ENCODE measurements at places on chromosomes 7 and 10.

- DNase-seq = no peak
Measured at GRCh38 chr7:150958597-150958996, 19.5 kb downstream of the KCNH2 start.

DNA sequence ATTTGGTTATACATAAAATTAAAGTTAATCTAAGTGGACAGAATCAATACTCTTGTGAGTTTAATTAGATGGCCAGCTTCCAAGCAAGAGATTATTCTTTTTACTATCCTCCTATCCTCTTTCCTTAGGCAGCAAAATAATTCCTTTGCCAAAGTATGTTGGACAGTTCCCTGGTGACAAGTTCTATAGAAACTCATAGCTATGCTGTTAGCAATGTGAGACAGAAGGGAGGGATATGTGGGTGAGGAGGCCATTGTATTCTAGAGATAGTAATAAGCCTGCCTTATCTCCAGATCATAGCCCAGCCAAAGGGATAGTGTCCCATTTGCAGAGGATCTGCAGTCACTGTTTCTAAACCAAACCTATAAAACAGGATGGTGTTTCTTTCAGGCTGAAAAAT lies 181.6 kb upstream of the HDAC9 start:
- no peak for DNase-seq

GRCh38 chr10:6052247-6053221 lies 9.6 kb downstream of the IL2RA start:
- no peak for DNase-seq

- DNase-seq = no peak
Measured at GRCh38 chr10:112308125-112308502, 24.9 kb downstream of the TECTB start.

GRCh38 chr10:32348297-32349198 lies 1.6 kb upstream of the EPC1 start:
- no peak for DNase-seq

GRCh38 chr10:84331091-84331490 lies 2.7 kb downstream of the CCSER2 start:
- no peak for DNase-seq

DNA sequence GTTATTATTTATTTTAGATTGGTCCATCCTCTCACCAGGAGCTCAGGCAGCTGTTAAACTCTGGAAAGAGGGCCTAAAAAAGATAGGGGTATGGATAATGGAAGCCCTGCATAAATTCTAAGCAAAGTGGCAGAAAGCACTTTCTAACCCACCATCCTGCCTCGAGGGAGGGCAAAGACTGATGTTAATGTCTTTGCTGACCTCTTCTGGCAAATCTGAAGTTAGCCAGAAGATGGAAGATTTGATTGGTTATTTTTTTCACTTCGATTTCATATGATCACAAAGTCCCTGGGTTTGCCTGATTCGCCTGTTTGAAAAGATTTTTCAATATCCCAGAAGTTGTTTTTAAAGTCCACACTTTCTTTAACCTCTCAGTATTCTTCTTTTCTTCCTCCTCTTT lies 24.8 kb downstream of the OR9A2 start:
- no peak for DNase-seq

DNA sequence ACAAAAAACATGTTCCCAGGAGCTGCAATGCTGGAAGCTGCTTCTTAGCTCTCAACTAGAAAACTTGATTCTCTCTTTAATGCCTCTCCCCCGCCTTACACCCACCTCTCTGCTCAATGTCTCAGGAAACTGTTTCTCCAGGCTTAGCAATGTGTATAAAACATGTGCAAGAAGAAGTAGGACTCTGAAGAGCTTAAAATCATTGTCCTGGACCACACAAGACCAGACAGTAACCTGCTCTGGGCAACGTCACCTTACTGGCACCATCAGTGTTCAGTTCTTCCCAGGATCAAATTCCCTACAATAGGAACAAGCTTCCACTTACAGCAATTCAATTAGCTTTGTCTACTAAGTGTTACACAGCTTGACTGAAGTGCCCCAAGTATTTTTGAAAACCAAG lies 104.9 kb downstream of the RAPGEF5 start:
- no peak for DNase-seq

DNA sequence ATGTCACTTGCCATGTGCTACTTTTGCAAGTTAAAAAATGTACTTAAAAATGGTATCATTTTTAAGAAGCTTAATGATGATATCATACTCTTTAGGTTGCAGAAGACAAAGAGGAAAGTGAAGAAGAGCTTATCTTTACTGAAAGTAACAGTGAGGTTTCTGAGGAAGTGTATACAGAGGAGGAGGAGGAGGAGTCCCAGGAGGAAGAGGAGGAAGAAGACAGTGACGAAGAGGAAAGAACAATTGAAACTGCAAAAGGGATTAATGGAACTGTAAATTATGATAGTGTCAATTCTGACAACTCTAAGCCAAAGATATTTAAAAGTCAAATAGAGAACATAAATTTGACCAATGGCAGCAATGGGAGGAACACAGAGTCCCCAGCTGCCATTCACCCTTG lies 6.1 kb downstream of the LMOD2 start:
- no peak for DNase-seq

- DNase-seq = no peak
Measured at GRCh38 chr7:5266191-5267028, 16.3 kb upstream of the SLC29A4 start.

DNA sequence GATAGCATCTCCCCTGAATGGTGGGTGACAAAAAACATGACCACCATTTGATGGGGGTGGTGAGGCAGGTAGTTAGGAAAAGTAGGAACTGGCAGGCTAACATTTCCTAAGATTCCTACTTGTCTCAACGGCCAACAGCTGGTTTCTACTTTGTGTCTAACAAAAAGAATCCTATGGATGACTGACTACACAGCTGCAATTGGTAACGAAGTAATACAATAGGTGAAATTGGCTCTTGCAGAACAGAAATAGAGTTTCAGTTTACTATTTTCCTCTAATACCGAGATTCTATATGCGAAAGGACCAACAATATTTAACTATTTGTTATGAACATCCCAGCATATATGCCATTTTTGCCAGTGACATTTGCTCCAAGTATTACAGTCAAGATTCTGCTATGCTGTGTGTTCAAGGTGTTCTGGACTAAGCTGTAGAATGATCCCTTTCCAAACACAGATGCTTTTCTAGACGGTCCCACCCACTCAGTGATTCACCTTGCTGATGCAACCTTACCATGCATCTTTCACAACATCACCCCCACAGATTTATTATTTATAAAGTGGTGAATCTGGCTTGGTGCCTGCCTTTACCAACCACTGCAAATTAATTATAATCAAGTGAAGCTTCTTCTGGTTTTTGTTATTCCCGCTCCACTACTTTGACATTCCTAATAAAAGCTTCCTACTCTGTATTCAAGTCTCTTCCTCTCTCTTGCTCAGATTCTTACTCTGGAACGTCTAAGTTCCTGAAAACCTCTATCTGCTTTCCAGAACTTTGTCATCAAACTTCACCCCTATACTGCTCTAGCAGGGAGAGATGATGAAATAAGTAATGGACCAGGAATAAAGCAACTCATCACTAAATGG lies 16.8 kb downstream of the BBIP1 start:
- no peak for DNase-seq

DNA sequence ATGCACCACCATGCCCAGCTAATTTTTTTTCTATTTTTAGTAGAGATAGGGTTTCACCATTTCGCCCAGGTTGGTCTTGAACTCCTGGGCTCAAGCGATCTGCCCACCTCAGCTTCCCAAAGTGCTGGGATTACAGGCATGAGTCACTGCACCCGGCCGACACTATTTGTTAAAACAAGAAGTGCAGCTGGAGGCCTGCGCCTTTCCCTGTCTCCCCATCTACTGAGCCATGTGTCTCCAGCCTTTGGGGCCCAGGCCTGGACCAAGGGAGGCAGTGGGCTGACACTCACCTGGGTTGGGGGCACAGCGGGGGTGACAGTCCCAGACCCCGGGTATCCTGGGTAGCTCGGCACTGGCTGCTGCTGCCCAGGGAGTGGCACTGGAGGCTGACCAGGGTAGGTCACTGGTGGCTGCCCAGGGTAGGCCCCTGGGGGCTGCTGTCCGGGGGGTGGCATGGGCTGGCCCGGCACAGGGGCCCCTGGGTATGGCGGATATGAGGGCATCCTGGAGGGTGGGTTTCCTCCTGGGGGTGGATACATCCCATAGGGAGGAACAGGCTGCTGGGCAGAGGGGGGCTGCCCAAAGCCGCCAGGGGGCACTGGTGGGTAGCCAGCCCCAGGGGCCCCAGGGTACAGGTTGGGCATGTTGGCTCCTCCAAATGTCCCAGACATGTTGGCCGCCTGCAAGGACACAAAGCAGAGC lies 36.3 kb downstream of the PLAC9 start:
- no peak for DNase-seq

- DNase-seq = no peak
Measured at GRCh38 chr7:8817448-8818036, 384.1 kb downstream of the NXPH1 start.

DNA sequence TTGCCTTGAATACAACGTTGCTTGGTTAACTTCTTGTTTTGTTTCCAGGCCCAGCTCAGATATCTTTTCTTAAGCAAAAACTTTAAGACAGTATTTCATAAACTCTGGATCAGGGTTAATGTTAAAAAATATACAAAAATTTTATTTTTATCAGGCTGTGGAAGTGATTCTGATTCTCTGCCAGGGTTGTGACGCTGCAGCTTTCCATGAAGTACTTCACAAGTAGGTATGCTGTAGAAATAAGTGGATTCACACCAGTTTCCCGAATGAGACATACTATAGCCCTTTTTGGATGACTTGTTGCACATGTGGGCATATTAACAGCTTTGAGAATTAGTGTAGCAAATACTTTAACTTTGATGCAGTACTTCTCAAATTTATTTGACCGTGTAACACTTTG lies 70.1 kb downstream of the CDK14 start:
- no peak for DNase-seq

DNA sequence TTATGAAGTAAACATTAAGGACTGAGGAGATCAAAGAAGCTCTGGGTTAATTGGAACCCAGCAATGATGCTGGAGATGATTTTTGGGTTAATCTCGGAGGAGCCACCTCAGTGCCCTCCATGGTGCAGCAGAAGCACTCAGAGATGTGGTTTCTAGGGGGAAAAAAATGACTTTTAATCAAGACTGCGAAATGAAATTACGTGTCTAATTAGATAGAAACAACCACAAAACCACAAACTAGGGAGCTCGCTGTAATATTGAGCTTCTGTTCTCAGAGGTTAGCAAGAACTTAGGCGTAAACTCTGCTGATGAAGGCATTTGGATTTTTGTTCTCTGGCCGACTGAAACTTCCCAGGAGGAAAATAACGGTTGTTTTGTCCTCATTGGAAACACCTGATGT lies 319.0 kb downstream of the GRID1 start:
- DNase-seq = no peak

GRCh38 chr10:29356931-29357330 lies 68.1 kb downstream of the LYZL1 start:
- no peak for DNase-seq

DNA sequence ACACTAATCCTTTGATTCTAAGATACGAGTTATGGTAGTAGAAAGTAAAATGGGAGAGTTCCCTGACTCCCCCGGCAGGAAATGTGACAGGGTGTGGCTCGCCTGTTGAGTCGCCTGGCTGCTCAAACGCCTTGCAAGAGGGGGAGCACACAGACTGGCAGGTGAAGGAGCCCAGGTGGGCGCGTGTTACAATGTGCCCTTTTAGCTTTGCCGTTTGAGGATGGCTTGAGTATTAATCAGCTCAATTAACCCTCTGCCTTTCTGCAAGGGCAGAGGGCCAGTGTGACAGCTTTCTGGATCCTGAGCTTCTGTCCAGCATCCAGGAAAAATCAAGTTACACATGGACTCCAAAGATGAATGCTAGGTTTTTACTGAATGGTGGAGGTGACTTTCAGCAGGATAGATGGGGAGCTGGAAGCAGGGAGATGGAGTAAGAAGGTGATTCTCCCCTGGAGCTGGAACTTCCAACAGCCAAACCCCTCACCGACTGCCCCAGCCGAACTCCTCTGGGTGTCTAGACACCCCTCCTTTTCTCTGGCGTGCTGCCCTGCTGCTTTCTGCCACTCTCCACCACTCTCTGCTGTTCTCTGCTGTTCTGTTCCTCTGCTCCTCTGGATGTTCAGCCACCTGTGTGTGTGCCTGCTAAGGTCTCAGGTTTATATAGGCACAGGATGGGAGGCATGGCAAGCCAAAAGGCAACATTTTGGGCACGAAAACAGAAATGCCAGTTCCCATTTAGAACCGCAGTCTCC lies 548.8 kb upstream of the KCND2 start:
- no peak for DNase-seq

GRCh38 chr7:22156205-22156604 lies 200.7 kb downstream of the RAPGEF5 start:
- DNase-seq = no peak
